ENCODE measurements at places on chromosomes 6 and 20.

GRCh38 chr20:44215125-44215524 lies 4.6 kb upstream of the OSER1 start:
- peak; percentile 62 for DNase-seq

DNA sequence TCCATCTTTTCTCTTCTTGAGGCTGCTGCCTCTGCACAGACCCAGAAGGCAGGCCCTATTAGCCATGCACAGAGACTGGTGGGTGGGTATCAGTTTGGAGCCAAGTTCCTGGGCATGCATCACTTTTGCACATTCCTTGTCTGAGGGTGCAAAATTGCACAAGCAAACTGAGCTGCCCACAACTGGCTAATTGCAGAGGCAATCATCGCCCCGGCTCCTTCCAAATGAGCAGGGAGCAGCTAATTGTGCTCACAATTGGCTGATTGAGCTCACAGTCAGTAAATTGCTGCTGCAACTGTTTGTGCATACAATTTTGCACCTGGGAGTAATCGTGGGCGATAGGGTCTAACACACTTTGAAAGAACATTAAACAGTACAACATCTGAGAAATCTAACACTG lies 511.4 kb downstream of the DHX35 start:
- no peak for DNase-seq

DNA sequence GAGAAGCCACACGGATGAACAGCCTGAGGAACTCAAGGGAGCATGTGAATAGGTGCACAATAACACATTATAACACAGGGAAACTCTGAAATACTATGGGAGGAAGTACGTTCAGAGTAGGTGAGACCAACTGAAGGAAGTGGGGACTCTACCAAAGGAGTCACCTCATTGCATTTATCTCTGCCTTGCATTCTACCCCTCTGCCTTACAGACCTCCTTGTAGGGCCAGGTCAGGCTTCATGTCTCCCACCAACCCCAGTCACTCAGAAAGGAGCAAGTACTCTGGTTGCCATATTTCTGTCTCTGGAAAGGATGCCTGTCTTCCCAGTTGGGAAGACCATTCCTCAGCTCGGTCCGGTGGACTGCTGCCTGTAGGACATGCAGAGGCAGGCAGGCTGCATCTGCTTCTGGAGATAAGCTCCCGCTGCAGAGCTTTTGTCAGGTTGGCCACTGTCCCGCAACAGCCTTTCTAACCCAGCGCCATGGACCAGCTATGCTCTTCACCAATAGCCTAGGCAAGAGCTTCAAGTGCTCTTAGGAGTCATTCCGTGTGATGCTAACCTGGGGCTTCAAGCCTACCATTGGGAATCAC lies 51.6 kb upstream of the ASIP start:
- no peak for DNase-seq

- DNase-seq = no peak
These were observed 143.7 kb downstream of the MOXD1 start for GRCh38 chr6:132257561-132257960.

GRCh38 chr6:45382391-45382790 lies 4.7 kb upstream of the SUPT3H start:
- DNase-seq = no peak

- DNase-seq = peak; percentile 76
These were observed 2.4 kb upstream of the MCM3 start for GRCh38 chr6:52286798-52287432.

- DNase-seq = no peak
These were observed 73.6 kb downstream of the TRERF1 start for GRCh38 chr6:42378125-42378524.

- no peak for DNase-seq
These were observed 383.9 kb downstream of the KIF16B start for GRCh38 chr20:16189371-16189770.

DNA sequence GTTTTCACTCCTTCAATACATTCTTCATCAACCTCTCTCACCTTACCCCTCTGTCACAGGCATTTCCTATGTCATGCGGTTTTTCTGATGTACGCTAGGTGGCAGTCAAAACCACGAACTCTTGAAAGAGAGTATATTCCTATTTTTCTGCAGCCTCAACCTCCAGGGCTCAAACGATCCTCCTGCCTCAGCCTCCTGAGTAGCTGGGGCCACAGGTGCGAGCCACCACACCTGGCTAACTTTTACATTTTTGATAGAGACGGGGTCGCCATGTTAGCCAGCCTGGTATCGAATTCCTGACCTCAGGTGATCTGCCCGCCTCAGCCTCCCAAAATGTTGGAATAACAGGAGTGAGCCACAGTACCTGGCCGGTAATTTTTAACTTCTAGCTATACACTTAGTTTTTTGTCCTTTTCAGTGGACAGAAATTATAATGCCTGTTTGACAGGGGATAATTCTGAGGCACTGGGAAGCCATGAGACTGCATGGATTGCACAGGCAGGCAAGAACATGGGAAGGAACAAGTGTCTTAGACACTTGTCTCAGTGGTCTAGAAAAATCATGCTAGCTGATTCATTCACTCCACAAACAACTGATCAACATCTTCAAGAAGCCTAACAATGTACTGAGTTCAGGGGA lies 22.5 kb upstream of the HFE start:
- DNase-seq = peak; percentile 56

DNA sequence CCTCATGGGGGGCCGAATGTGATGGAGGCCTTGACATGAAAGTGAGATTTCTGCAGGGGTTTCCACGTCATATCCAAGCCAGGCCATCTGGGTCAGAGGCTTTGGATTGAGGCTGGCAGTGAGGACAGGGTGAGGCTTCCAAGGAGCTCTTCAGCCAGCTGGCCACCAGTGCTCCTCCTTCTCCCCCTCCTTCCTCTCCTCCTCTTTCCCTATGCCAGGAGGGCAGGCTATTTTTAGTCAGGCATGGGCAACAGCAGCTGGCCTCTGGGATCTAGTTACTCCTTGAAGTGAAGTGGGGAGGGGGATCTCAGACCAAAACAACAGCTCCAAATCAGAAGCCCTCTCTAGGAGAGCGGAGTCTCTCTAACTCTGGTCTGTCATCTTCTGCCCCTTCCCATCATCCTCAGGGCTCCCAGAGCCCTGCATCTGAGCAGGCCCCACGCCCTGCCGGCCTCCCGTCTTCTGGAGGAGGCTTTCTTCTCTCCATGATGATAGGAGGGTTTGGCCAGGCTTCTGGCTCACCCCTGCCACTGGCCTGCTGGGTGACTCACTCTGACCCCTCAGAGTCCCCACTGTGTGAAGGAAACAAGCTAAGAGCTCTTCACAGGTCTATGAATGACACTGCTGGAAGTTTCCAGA lies 612 bp downstream of the TNNC2 start:
- peak; percentile 38 for DNase-seq
